ENCODE measurements at places on chromosomes 3 and 15.

- no peak for DNase-seq
Measured at GRCh38 chr15:78048628-78048920, 28.9 kb downstream of the TBC1D2B start.

DNA sequence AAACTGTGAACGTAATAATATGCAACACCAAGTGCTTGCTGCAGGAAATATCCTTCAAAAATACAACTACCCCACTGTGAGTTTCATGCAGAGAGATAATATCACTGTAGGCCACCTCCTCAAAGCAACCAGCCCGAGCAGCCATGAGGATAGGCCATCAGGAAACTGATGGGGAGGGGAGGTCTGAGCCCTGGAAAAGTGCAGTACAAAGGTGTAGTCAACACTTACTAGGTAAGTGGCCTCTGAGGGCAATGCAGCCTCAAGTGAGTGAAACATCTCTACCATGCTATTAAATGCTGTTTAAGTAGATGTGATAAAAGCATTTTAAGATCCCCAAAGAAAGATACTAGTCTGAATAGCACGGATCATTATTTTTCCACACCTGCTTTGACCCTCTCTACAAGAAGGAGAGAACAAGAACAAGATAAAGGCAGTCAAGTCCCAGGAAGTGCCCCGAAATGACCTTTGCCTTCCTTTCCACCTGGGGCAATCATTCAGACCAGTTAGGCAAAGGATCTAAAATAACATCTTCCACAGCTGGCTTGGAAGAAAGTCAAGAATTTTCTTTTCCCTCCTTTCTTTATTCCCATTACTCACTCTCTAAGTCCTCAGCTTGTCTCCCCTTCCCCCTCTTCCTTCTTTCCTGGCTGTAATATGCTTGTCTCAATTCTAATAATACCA, 62.8 kb downstream of the FMN1 start:
- DNase-seq = peak; percentile 36

DNA sequence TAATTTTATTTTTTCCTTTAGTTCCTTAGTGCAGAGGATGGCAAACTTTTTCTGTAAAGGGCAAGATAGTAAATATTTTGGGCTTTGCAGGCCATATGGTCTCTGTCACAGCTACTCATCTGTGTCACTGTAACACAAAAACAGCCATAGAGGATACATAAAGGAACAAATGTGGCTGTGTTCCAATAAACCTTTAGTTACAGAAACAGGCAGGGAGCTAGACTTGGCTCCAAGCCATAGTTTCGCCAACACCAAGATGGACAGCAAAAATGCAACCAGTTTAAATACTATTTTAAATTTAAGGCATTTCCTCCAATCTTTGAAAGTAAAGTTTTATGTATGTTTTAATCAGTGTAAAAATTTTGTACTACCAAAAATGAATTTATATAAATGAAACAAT, 753.4 kb downstream of the FHIT start:
- no peak for DNase-seq

DNA sequence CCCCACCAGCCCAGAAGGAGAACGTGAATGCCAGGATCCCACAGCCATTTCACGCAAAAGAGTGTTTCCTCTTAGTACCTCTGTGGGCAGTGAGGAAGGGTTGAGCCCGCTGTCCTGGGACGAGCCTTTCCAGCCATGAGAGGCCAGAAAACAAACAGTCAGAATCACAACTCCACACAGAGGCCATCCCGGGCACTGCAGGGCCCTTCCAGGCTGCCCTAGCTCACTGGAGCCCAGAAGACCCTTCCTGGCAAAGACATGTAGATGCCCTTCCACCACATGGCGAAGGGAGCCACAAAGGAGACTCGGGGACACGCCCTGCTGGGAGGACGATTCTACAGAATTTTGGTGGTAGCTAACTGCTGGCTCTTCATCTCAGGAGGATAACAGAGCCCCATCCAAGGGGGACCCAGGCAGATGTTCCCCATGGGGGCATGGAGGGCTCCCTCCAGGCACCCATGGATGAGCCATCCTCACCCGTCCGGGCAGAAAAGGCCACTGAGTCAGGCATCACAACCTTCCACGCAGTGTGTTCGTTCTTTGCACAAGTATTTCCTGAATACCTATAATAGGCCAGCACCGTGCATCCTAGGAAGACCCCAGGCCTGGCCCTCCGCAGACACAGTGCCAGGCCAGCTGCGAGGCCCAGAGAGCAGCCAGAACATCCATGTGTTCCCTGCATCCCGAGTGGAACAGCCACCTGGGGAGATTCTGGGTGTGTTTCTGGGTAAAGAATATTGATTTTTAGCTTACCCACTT, 47.2 kb downstream of the SLC12A8 start:
- DNase-seq = no peak

DNA sequence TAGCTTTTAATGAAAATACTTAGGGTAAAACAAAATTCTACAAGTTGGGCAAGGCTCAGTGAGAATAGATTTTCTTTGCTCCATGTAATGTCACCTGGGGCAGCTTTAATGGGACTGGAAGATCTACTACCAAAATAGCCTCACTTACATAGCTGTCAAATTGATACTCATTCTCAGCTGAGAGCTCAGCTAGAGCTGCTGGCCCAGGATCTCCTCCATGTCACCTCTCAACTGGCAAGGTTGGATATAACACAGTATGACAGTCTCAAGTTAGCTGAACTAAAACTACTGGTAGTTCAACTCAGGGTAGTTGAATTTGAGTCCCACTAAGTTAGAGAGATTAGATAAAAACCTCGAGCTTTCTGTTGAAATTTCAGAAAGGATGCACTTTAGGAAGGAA, 218.5 kb upstream of the PLSCR5 start:
- no peak for DNase-seq

DNA sequence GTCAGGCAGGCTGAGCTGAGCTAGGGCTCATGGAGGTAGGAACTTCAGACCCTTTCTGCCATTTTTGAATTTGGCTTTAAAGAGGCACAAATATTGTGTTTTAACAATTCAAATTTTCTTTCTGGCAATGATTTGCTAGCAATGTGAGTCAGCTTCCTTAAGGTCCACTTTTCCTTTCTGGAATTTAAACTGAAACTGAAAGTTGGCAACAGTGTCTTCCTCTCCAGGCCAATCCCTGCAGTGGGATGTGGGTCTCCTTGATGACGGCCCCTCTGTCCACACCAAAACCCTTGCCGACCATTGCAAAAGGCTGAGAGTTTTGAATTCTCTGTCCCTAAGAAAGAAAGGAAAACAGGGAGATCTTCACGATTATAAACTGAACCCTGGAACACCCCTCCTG, 27.1 kb downstream of the RPSA start:
- DNase-seq = no peak

DNA sequence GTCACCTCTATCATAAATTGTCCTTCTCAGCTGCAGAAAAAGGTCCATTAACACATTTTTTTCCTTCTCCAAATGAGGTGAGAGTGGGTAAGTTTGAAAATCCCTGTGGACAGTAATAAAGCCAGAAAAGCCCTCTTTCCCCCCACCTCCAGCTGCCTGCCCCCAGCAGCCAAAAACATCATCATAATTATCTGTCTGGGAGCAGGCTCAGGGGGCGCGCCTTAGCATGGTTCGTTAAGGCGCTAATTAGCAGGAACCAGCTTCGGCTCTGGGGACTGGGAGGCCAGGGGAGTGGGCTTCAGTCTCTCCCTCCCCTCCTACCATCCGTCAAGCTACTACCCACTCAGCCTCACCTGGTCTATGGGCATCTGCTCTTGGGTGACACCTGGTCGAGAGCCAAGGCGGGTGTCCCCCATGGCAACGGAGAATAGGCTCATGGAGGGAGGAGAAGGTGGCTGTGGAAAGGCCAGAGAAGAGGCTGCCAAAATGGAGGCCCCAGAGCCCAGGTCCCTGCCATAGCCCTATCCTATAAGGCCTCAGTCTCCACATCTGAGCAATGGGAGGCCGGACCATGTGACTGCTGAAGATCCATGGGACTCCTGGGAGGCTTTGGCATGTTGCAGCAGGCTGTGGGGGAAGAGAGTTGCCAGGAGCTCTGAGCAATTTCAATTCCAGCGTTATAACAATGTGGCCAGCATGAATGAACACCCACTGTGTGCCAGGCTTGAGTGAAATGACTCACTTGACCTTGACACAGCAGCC, 140.1 kb upstream of the LINGO1 start:
- no peak for DNase-seq

DNA sequence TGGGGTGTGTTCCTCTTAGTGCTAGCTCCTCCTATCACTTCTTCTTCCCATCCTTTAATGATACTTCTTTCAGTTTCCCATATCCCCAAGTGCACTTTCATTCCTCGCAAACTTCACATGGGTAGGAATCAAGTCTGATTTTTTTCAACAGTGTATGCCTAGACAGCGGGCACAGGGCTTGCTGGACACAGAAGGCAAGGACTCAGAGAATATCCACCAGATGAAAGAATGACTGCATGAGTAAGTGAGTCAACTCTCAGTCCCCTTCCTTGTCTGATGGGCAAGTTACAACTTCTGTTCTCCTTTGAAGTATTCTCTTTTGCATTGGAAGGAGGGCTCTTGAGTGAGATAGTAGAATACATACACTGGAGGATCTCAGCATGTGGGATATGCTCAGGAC, 3.1 kb upstream of the SQOR start:
- no peak for DNase-seq

DNA sequence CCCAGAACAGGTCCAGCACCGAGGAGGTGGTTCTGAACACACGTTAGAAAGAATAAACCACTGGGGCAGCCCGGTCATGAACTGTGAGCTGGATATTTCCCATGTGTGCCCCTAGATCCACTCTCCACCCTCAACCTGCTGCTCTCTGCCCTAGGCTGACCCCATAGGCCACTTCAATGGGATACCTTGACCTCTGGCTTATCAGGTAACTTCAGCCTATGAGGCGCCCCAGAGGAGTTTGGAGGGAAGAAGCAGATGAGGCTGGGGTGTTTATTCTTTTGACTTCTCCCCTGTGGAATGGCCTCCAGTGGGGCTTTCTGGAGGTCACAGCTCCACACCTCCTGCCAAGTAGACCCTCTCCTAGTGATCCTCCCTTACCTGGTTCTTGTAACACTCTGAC, 47.7 kb upstream of the SLC7A14 start:
- no peak for DNase-seq

- DNase-seq = no peak
Measured at GRCh38 chr3:14687360-14687759, 12.4 kb downstream of the C3orf20 start.

GRCh38 chr15:100295939-100296565, 45.7 kb downstream of the ADAMTS17 start:
- DNase-seq = no peak

DNA sequence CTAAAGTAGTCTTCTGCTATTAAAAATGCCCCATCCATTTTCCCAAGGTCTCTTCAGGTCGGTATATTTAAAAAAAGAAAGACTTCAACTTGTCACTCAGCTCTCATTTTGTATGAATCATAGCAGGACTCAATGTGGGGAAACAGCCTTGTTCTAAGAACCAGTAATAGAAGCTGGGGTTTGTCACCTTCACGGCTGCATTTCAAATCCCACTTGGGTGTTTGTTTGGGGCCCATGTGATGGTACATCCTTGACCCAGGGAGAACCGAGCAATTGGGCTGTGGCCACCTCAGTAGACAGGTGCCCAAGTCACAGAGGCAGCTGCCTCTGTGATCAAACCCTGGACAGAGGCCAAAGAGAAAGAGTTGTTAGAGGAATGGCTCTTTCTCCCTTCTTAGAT, 70.3 kb upstream of the ARL8B start:
- no peak for DNase-seq

- no peak for DNase-seq
Measured at GRCh38 chr3:139466360-139466759, 10.0 kb downstream of the RBP2 start.
